ENCODE measurements at places on chromosomes 2 and 18. TPM values are rescaled to one million over a fixed set of nuclear protein-coding genes. Genes with fewer than 3 reads are reported as not detected.

The WDR75 gene
- 43.0 TPM for total RNA-seq

The DSG1 gene
- not detected for total RNA-seq

The PAX8 gene
- total RNA-seq, result under 0.01 TPM

The FBXO36 gene
- 1.2 TPM for total RNA-seq

The OR6B2 gene
- not detected for total RNA-seq

The NAT8 gene
- not detected for total RNA-seq

The TMEM178A gene
- total RNA-seq, result 0.25 TPM

The FLACC1 gene
- 0.13 TPM for total RNA-seq

The SRSF7 gene
- 107 TPM for total RNA-seq

The IRS1 gene
- under 0.01 TPM for total RNA-seq

The RMND5A gene
- 81.0 TPM for total RNA-seq

The ASNSD1 gene
- 46.7 TPM for total RNA-seq

The SCN3A gene
- 11.5 TPM for total RNA-seq

The GAREM1 gene
- 0.25 TPM for total RNA-seq

The POTEC gene
- not detected for total RNA-seq

The SLC35F6 gene
- total RNA-seq, result 57.0 TPM

The TUBB8B gene
- total RNA-seq, result not detected

The E2F6 gene
- total RNA-seq, result 8.9 TPM

The SRD5A2 gene
- not detected for total RNA-seq

The CCDC148 gene
- 0.13 TPM for total RNA-seq

The HPCAL1 gene
- 34.3 TPM for total RNA-seq

The CPLX4 gene
- total RNA-seq, result not detected

The TNFRSF11A gene
- 42.5 TPM for total RNA-seq

The APOB gene
- 0.13 TPM for total RNA-seq

The RGPD4 gene
- not detected for total RNA-seq

The CDK15 gene
- total RNA-seq, result not detected

The FTCDNL1 gene
- total RNA-seq, result 0.38 TPM

The IGFBP5 gene
- total RNA-seq, result 0.64 TPM

The UGT1A7 gene
- total RNA-seq, result not detected

The NFATC1 gene
- 17.1 TPM for total RNA-seq

The PPP1R7 gene
- total RNA-seq, result 45.0 TPM

The SH2D6 gene
- total RNA-seq, result under 0.01 TPM

The SAG gene
- under 0.01 TPM for total RNA-seq

The TFCP2L1 gene
- not detected for total RNA-seq

The PARD6G gene
- 34.7 TPM for total RNA-seq

The PDE11A gene
- total RNA-seq, result under 0.01 TPM

The KCNK3 gene
- not detected for total RNA-seq

The UGT1A8 gene
- total RNA-seq, result not detected

The SLC14A1 gene
- not detected for total RNA-seq

The ITPRIPL1 gene
- total RNA-seq, result 4.0 TPM

The ANKRD53 gene
- total RNA-seq, result 0.13 TPM

The MARCHF4 gene
- total RNA-seq, result 0.13 TPM

The FAM237A gene
- not detected for total RNA-seq

The UGT1A10 gene
- total RNA-seq, result not detected

The PECR gene
- 10.4 TPM for total RNA-seq

The LIMS3 gene
- total RNA-seq, result 7.8 TPM

The AQP12A gene
- not detected for total RNA-seq

The DOK6 gene
- total RNA-seq, result 2.3 TPM

The RAB17 gene
- total RNA-seq, result 12.3 TPM

The COL5A2 gene
- 37.0 TPM for total RNA-seq

The SLC9A4 gene
- total RNA-seq, result not detected

The TCF7L1 gene
- 6.2 TPM for total RNA-seq

The ABCG8 gene
- not detected for total RNA-seq

The PLEK gene
- total RNA-seq, result under 0.01 TPM

The DUSP19 gene
- total RNA-seq, result 2.1 TPM
